NCI-H526 treated with DMSO at 0.1 percent for 48 hours (cell line): ENCODE measurements at places on chromosomes 7 and 10.

- DNase-seq = no peak
Measured at GRCh38 chr7:117041822-117042221, 88.5 kb downstream of the ST7 start.

DNA sequence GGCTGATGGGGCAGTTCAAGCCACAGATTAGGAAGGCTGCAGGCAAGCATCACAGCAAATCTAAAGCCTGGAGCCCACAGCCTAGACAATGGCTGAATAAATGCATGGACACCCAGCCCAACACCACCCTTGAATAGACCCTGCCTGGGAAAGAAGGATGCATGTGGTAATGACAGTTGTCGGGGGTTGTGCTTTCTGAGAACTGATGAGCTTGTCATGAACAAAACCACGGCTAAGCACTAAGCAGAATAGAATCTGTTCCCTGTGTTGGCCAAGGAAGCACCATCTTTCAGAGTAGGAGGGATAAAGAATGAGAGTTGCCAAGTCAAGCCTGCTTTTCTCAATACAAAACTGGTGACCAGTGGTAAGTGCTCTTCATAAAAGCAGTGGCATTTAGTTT, 66.1 kb upstream of the JCAD start:
- no peak for DNase-seq

DNA sequence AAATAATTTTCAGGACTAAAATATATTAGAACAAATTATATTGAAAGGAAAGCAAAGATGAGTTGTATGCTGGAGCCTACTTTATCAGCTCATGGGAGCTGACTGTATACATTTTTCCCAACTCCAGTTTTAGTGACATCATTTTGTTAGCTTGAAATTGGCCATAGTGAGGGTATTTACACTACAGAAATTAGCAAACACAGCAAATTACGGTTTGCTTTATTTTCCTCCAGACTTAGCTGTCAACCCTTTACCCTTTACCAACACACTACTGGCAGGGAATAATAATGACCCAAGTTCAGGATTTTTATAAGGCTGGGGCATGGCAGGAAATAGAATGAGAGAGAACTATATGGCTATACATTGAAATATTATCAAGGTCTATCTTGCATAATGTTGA, 120.3 kb upstream of the PRSS1 start:
- DNase-seq = no peak

DNA sequence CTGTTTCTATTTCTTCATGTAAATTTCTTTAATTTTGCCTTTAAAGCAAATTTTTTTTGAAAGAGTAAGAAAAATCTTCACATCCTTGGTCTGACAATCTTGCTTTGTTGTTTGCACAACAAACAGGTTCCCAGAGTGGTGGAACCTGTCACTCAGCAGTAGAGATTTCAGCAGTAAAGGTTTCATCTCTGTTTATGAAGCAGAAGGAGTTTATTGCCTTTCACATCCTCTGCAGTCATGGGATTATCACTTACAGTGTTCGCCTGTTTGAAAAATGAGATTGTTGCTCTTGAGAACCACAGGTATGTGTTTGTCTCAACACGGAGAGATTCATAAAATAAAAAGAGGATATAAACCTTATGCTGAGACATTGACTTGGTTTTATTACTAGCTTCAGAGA, 342.6 kb downstream of the IPMK start:
- no peak for DNase-seq

- DNase-seq = peak; percentile 26
Measured at GRCh38 chr10:60733517-60733822, 44.8 kb upstream of the CDK1 start.

DNA sequence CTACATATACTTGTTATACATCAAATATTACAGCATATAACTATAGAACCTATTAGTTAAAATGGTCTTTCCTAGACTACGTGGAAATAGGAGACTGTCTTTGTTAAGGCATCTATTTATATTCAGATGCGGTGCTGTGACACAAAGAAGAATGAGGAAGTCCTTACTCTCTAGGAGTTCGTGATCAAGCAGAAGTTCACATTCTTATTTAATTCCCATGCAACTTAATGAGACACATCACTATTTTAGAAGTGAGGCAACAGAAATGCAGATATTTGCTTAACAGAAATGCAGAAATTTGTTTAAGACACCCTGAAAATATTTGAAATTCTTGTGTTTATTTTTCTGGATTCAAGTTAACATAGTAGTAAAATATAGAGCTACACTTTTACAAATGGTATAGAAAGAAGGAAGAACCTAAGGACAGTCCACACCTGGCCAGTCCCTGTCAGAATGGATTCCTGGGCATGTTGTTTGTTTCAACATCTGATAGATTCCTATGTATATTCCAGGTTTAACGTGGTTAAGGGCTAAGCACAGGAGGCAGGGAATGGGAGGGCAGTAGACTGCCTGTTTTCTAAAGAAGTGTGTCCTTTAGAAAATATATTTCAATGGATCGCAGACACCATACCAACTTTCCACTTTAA, 70.6 kb upstream of the NXPH1 start:
- no peak for DNase-seq

DNA sequence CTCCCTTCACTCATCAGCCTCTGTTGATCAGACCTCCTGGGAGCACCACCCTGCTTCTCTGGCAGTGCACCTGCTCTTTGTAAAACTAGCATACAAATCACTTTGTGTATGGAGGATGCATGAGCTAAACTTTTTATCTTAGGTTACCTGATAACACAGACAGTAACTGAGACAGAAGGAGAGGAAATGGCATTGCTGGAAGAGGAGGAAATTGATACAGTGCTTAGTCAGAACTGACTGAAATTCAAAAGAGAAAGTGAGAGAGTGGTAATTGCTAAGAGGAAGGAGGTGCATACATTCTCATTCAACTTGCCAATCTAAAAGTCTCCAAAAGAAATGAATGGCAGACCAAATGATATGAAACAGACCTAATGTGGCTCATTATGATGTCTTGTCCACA, 1120.7 kb downstream of the GATA3 start:
- DNase-seq = no peak

DNA sequence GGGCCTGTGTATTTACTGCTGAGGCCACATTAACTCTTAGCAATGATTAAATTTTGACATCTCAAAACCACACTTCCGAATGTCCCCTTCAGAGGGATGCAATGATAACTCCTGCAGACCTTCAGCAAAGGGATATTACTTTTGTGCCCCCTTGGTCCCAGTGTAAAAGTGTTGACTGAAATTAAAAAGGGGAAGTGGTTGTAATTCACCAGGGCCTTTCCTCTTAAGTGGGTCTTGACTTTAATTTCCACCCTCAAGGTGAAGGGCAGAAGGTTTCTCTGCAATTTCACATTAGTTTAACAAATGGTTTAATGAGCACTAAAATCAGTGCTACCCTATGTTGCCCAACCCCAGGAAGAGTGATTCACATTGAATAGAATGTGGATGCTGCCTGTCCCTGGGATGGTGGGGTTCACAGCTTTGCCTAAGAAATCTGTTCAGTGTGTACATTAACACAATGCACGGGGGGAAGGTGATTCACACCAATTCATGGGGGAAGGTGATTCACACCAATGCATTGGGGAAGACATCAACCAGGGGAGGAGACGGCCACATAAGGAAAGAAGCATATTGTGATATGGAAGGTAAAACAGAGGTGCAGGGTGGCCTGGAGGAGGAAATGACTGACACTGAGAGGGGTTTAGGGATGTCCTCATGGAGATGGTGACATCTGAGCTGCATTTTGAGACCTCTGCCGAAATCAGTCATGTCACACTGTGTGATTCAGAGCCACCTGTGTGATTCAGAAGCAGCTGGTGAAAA, 19.4 kb upstream of the TNS3 start:
- no peak for DNase-seq

DNA sequence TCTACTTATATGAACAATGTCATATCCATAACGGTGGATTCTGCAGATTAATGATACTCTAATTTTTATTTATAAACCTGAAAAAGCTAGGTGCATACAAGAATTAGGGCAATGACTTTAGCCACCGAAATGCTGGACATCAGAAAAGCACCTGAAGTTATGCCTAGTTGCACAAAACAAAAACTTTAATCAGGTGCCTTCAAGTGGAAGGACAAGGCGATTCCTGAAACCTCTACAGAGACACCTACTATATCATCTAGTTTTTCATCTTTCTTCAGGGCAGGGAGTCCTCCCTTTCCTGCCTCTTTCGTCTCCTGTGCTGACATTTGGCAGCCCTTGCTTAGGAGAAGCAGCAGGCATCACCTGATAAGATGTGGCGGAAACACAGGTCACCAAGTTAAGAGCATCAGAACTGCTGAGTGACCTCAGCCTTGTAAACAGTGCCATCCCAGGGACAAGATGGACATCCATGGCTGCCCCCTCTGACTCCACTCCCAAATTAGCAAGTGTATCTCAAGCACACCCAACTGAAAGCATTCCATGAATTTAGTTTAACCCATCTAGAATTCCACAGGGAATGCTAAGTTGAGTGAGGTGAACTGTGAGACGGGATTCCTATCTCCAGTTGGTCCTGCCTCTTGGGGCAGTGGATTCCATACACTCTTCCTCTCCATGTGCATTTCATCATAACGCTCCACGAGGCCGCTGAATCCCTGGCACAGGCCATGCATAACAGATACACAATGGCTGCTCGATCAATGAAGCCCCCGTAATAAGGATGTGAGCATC, 5.8 kb downstream of the ITPRIP start:
- DNase-seq = no peak

- DNase-seq = no peak
Measured at GRCh38 chr10:58666024-58666423, 153.4 kb downstream of the BICC1 start.

DNA sequence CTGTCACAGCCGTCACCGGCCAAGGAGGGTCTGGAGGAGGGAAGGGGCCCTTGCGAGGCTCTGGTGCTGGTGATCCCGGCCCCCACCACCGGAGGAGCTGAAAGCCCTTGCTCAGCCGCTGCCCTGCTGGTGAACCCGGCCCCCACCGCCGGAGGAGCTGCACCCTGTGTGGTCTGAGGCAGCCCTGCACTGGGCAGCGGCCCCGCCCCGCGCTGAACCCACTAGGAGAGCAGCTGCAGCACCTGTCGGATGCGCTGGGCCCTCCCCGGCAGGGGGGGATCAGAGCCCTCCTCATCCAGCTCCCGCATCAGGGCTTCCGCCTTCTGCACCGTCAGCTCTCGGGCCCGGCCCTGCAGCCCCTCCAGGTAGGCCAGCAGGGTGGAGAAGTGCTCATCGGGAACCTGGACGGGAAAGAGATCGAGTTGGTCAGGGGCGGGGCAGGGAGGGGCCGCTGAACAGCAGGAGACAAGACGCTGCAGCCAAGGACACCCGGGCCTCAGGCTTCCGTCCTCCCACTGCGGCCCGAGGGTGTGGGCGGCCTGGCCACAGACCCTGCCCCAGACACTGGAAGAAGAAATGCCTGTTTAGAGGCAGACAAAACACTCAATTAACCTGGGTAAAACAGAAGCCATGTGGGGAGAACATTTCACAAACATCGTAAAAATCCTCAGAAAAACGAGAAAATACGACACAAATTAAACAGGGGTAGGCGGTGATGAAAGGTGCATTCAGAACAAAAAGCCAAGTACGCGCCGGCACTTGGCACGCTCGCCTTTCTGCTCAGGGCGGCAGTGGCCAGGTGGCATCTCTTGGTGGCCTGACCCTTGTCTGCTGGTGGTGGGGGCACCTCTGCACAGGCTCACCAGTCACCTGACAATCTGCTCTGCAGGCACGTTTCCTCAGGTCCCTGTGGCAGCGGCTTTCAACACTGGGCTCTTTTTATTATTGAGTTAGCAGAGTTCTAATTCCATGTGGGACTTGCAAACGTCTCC, 14.7 kb downstream of the CYP2W1 start:
- DNase-seq = no peak

DNA sequence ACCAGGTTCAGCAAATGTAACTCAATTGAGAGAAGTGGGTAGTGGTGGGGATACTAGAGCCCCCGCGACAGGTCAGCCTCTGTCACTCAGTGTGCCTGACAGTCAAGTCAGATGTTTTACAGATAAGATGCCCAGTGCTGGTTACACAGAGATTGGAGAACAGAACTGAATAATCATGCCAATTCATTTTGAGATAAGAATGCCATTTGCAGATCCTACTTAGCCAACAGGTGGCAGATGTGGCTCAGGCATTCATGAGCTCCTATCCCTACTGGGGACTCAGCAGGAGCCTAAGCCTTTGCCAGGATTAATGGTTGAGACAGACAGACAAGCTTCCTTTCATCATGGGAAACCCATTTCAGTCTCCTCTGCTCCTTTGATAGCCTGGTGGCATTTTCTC, 137.8 kb downstream of the MAPK8 start:
- no peak for DNase-seq

GRCh38 chr10:88892222-88892967, 12.3 kb downstream of the STAMBPL1 start:
- DNase-seq = no peak

DNA sequence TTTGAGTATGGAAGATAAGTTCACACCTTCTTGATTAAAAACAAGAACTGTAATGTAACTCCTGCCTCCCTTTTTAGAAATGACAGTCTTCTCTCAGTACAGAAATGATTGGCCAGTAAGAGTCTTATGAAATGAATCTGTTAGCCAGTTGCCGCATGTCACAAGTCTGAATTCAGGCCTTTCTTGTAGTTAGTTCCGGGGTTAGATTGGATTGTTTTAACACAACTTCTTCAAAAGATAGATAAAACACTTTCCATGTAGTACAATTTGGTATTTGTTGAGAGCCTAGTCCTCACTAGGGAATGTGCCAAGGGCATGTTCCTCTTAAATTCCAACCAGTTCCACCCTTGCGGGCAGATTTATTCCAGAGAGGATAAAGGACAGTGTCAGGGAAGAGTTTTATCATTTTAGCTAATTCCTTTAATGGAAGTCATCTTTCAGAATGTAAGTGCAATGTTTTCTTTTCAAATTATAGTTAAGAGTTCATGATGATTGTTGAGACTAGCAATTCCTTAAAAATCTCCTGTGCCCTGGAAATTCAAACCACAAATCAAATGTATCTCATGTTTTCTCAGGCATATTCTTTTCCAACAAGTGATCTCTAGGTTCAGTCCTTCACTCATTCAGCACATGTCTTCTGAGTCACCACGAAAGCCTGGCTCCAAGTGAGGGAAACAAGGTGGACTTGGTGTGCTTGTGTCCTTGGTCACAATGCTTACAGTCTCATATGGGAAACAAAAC, 4.1 kb downstream of the FHIP2A start:
- no peak for DNase-seq

GRCh38 chr7:105682341-105683060, 101.2 kb upstream of the EFCAB10 start:
- DNase-seq = no peak

DNA sequence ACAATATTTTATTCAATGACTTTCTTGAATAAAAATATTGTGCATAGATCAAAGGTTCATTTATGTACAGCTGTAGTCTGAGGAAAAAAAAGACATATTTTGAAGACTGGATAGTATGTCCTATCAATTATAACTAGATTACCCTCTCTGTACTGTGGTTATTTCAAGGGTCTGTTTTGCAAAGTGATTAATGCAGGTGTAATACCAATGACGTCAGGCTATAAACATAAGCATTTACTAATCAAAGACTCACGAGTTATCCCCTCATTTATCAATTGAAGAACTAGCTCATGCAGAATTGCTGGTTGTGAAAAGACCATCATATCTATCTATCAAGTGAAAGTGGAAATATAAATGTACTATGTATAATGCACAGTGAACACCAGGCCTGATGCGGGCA, 213.6 kb upstream of the HGF start:
- DNase-seq = no peak

GRCh38 chr10:69742928-69743602, 58.6 kb upstream of the COL13A1 start:
- no peak for DNase-seq
